ENCODE measurements at places on chromosomes 4 and X.

DNA sequence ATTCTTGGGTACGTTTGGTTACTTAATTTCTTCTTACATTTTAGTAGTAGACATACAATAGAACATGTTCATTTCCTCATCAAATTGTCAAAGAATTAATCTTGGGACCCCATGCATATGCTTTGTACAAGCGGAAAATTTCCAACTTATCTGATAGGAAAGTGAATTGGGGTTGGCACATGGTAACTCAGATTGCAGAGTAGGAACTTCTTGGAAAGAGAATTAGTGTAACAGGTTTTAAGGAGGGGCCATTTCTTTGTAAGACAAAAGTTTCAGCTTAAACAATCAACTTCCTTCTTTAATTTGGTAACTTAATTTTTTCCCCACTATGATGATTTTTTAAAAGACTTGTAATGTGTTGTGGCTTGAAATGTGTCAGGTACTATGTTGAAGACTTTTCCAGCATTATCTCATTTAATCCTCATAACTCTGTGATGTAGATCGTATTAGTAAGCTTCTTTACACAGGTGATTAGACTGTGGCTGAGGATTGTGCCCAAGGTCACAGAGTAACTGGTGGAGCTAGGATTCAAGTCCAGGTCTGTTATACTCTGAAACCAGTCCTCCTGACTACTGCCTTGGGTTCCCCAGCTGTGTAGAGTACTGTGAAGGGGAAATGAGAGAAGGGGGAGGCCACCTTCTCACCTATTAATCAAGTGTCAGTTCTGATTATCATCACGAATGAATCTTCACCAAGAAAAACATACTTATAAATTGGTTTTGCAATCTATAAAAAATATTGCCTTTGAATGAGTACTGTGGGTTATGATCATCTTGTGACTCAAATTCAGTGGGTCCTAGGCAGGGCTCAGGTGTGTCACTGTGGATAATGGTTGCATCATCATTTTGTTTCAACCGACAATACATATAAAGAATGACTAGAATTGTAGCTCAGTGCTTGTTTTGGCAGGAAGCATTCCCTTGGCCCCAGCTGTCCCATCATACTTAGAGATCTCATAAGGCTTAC is 4.3 kb downstream of the GK start:
- no peak for DNase-seq

DNA sequence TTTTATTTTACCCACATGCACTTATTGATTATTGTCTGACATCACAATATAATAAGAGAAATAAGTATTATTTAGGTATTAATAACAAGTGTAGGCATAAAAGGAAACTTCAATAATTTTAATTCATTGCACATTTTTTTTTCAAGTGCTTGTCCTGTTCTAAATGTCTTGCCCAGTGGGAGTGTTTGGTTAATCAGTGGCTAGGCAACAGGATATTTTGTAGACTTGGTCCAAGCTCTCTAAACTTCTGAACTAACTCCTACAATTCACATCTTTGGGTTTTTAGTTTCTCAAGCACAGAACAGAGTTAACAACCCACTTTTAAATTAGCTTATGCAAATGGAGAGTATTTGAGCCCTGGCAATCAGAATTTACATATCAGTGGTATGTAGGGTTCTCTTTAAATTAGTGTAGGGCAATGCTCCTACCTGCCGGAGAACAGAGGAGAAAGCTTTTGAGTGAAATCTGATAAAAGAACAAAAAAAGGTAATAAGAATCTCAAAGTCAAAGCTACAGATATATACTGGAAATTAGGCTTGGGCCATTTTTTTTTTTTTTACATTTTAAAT is 353.5 kb downstream of the ADGRL3 start:
- DNase-seq = no peak

DNA sequence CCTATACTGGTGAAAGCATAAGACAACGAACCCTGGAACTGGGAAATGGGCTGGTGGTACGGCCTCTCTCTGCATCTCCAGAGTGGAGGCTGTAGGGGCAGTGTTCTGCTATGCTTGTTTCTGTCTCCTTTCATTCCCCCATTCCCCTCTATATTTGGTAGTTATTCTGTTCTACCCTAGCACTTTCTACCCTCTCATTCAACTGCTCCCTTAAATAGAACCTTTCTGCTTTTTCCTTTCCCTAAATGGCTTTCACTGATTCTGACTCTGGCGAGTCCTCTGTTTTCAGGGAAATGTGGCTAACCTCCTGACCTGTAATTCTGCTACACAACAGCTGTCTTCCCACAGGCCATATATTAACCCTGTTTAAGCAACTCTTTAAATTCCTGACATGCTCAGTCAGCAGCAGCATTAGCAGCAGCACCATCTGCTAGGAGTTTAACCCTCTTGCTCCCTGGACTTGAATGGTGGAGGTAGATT is 94.2 kb downstream of the CXCL13 start:
- DNase-seq = no peak

GRCh38 chrX:19670321-19670750 is 155.0 kb upstream of the MAP3K15 start:
- DNase-seq = no peak

DNA sequence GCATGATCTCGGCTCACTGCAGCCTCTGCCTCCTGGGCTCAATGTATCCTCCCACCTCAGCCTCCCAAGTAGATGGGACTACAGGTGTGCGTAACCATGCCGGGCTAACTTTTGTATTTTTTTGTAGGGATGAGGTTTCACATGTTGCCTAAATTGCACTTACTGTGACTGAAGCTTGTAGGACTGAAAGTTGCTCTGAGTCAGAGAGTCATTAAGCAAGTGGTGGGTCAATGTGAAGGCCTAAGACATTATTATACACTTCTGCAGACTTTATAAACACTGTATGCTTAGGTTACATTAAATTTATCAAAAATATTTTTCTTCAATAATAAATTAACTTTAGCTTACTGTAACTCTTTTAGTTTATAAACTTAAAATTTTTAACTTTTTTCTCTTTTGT is 170.2 kb downstream of the FAT4 start:
- no peak for DNase-seq

DNA sequence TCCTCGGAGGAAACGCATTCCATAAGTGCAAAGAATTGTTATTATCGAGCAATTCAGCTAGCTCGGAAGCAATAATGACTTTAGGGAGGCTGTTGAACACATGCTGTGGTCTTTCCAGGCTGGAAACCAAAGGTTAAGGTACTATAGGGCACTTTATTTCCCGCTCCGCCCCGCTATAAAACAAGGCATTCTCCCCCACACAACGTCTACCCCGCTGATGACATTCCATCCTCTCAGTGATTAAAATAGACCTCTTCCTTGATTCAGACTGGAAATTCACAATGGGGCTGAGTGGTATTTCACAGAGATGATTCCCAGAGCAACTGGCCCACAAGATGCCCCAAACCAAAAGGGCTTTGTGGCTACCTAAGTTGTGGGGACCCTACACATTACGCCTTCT is 196.4 kb downstream of the STIM2 start:
- DNase-seq = no peak

GRCh38 chr4:83686166-83686565 is 150.3 kb downstream of the GPAT3 start:
- no peak for DNase-seq

DNA sequence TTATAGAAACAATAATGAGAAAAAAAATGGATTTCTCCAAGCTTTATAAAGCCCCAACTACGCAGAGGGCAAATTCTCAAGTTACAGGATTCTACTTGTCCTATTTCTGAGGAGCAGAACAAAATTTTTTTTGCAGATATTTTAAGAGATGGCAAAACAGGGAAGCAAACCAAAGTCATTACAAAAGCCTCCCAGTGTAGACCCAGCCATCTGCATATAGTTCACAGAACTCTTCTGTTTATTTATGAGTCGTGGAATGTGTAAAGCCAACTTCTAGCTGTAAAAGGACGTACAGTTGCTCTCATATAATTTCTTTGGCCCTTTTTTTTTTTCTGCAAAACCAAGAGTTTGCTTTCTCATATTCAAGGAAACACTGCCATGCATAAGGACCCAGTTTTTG is 120.4 kb downstream of the PCDH7 start:
- no peak for DNase-seq

DNA sequence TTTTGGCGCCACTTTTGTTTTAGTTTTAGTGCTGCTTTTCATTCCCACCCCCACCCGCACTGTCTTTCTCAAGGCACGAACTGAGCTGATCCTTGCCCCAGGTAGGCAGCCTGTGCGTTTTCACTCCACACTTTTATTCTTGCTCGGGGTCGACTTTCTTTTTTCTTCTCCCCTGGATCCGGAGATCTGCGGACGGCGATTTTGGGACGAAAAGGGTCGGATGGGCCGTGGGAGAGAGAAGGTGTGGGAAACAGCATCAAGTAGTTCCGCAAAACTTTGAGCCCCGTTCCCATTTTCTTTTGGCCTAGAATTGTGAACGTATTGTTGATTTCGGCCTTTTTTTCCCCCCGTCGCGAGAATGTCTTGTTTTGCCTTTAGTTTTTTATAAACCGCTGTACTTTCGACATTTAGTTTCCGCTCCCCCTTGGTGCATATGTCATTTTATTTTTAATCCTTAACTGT is 531 bp downstream of the STAG2 start:
- DNase-seq = no peak

DNA sequence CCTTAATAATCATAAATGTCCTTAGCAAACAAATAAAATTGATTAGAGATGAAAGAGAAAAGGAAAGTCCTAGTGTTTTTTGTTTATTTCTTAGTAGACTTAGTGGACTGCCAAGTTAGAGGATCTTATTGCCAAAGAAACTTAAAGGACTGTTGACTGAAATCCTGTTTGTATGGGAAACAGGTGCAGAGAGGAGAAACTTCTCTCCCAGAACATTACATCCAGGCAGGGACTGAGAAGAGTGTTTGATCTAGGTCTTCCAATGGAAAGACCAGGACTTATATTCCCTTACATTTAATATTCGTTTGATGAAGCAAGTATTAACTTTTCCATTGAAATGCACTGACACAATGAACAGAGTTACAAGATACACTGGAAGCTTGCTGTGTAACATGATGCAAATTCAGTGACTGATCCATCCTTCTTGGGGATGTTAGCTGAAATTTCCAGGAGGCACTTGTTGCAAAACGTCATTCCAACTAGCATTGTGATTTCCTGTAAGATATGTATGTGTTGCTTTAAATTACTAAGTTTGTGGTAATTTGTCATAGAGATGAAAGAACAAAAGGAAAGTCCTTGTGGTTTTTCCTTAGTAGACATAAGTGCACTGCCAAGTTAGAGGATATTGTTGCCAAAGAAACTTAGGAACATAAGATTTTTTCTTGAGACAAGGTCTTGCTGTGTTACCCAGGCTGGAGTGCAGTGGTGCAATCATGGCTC is 505.6 kb downstream of the STIM2 start:
- DNase-seq = no peak

- DNase-seq = no peak
Observed at GRCh38 chr4:54516556-54517215, 141.1 kb upstream of the KIT start.

DNA sequence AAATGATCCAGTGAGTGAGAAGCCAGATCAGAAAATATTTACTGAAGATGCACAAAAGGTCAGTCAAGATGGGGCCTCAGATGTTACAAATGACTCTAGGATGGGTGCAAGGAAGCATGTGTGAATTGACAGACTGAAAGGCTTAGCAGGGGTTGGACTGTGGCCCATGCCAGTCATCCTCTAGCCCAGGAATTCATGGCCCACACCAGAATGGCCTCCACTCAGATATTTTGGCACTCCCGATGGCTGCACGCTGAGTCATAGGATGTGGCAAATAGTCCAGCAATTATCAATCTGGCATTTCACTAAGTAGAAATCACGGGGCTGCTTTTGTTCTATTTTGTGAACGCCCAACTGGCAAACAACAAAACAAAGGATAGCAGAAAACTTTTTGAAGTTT is 406.5 kb downstream of the IQCM start:
- DNase-seq = no peak

GRCh38 chr4:82801910-82802521 is 3.4 kb upstream of the SCD5 start:
- DNase-seq = no peak

- no peak for DNase-seq
Observed at GRCh38 chr4:112859456-112860184, 189.8 kb upstream of the ANK2 start.

GRCh38 chr4:74501579-74501978 is 56.6 kb downstream of the AREG start:
- DNase-seq = no peak

GRCh38 chr4:42310806-42311205 is 86.5 kb upstream of the SHISA3 start:
- DNase-seq = no peak

DNA sequence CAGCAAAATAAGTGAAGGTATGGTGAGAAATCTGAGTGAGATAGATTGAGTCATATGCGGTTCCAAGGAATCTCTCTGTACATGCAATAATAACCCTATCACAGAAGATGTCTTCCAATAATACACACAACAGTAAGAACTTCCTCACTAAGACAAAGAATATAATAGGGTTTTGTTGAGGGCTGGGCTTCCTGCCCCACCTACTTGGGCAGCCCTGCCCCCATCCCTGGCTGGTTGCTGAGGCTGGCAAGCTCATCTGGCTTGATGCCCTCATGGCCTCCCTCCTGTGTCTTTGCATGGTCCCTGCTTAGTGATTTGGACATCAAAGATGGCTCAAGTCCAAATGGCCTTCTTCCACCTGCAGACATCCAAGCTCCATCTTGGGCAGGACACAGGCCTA is 2.7 kb downstream of the GEMIN8 start:
- DNase-seq = no peak

DNA sequence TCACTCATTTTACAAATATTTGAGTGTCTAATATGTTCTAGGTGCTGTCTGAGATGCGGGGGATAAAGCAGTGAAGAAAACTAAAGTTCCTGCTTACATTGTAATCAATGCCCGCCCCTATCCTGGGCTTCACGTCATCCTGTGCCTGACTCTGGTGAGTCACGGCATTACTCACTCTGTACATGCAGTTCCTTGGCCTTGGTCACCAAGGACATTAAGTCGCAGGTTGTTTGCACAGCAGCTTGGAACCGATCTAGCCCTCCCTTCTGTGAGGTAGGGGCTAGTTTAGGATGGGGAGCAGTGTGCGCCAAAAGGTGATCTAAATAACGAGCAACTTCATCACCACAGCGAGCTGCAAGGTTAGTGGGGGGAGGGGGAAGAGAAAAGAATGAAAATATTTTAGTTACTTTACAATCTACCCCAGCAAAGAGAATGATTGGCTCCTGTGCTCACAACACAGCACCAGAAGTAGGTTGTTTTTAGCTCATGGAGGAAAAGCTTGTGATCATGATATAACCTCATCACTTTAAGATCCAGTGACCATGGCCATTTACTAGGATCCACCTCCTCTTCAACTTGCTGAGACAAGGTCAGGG is 48.0 kb upstream of the HDAC8 start:
- DNase-seq = no peak

GRCh38 chrX:17703201-17703600 is 34.1 kb upstream of the SCML1 start:
- DNase-seq = no peak

GRCh38 chr4:42460043-42460442 is 62.8 kb downstream of the SHISA3 start:
- DNase-seq = no peak
